Testis (tissue), 5 donors: ENCODE measurements at places on chromosomes 11 and 22.

DNA sequence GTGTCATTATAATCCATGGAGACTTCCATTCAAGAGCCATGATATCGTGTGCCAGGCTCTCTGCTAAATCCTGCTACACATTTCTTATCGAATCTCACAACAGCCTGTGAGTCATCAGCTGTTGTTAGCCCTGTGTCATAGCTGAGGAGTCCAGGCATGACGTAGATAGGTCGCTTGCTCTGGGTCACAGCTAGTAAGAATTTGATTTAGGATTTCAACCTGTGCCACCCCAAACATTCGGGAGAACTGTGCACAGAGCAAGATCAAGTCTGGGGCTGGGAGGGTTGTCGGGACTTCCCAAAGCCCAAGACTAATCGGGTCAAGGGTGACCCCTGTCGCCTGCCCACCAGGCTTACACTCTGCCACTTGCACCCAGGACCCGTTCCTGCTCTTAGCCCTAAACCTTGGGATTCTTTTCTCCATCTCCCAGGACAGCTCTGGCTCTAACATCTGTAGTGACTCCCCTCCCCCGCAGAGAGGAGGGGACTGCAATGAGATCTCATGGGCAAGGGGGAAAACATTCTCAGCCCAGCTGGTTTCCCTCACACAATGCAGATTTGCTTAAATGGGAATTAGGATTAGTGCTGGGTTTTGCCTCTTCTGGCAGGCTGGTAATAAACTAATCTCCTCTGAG lies 34.3 kb downstream of the TSPAN18 start:
- DNase-seq: no peak

- DNase-seq: peak; percentile 67
Measured at GRCh38 chr11:82701847-82702520, 31.7 kb downstream of the FAM181B start.

GRCh38 chr11:77402218-77402556 lies 71.7 kb downstream of the PAK1 start:
- no peak for DNase-seq

DNA sequence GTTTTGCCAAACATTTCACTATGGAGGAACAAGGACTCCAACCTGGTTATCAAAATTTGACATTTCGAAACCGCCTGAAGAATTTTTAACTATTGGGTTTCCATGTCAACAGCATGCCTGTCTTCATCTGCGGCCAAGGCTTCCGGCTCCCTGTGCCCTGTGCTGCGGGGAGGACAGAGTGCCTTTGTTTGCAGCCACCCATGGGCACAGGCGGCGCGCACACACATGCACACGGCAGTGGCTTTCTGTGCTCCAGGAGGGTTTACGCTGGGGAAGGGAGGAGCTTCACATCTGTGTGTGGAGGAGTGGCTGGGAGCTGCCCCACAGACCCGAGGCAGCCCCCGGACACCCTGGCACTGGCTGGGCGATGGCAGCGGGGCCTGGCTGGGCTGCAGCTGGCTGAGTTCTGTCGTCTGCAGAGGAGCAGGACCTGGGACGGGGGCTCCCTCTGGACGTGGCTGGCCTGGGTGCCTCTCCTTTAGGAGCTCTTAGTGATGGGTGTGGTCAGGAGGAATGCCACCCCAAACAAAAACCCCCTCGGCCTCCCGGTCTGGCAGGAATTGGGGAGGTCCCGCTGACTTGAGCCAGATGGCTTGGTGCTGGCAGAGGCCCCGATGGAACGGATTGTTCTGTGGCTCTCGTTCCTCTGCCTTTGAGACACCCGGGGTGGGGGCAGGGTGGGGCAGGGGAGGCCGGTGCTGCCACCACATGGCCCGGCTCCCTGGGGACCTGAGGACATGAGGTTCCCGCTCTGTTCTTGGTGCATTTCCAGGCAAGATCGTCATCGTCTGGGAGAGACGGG lies 1290.9 kb downstream of the BRD1 start:
- peak; percentile 30 for DNase-seq

DNA sequence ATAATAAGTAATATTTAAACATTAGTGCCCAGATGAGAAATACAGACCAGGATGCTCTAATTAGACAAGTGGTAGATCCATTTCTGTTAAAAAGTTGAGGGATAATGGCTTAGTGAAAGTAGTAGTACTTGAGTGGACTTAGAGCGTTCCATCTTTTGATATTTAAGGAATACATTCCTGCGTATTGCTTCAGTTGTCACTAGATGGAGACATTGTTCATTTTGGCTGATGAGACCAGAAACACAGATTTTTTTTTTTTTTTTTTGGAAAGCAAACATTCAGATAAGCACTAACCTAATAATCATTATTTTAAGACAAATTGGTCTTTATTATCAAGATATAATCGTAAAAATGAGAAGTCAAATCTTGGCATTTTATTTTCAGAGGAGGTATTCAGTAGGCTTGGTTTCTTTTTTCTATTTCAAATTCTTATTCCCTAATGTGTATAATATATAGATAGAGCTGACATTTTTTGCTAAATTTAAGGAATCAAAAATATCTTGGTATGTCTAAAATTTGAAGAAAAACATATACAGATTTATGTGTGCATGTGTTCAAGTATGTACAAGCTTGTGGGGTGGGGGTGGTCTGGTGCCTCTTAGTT lies 92.9 kb downstream of the DYNC2H1 start:
- no peak for DNase-seq

GRCh38 chr11:19259487-19260345 lies 19.0 kb upstream of the E2F8 start:
- DNase-seq: peak; percentile 83

- no peak for DNase-seq
Measured at GRCh38 chr11:68039526-68040086, 781 bp downstream of the TCIRG1 start.

GRCh38 chr11:68081691-68082090 lies 39.5 kb downstream of the CHKA start:
- no peak for DNase-seq

- DNase-seq: no peak
Measured at GRCh38 chr11:14288189-14288935, 70.6 kb downstream of the RRAS2 start.

GRCh38 chr11:4551346-4551979 lies 6.5 kb downstream of the OR52M1 start:
- no peak for DNase-seq

DNA sequence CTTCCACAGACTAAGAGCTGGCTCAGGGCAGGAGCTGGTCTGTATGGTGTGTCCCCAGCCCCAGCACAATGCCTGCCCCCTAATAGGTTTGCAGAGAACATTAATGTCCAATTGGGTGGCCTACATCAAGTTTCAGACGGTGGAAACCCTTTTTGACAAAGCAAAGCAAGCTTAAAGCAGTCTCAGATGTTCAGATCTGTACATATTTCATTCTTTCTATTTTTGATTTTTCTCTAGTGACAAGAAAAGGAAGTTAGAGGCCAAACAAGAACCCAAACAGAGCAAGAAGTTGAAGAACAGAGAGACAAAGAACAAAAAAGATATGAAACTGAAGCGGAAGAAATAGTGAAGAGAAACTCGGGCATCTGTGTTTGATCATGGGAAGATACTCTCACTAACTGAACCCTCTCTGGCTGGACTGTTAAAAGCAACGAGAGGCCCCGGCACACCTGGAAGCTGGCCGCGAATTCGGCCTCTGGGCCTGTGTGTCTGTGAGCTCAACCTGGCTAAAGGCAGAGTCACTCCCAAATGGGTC lies 40.5 kb downstream of the NAT10 start:
- DNase-seq: no peak

- no peak for DNase-seq
Measured at GRCh38 chr11:45818961-45819605, 14.1 kb downstream of the SLC35C1 start.

- DNase-seq: no peak
Measured at GRCh38 chr11:1741741-1742140, 8.7 kb downstream of the IFITM10 start.

- peak; percentile 58 for DNase-seq
Measured at GRCh38 chr11:123640677-123641494, 13.5 kb downstream of the SCN3B start.

DNA sequence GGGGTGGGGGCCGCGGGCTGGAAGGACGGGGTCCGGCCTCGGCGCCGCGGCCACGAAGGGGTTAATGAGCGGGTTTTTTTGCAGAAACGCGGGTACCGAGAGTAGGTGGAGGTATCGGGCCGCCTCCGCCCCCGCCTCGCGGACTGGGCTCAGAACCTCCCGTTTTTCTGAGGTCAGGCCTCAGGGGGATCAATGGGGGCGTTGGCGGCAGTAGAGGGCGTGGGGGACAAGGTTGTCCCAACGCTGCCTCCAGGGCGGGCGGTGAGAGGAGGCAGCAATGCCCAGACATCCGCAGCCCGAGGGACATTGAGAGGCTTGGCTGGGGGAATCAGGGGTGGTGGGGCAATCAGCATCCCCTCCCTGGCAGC lies 34.8 kb upstream of the PRODH start:
- no peak for DNase-seq
